GM20000 (cell line): ENCODE measurements at places on chromosomes 5 and 9.

DNA sequence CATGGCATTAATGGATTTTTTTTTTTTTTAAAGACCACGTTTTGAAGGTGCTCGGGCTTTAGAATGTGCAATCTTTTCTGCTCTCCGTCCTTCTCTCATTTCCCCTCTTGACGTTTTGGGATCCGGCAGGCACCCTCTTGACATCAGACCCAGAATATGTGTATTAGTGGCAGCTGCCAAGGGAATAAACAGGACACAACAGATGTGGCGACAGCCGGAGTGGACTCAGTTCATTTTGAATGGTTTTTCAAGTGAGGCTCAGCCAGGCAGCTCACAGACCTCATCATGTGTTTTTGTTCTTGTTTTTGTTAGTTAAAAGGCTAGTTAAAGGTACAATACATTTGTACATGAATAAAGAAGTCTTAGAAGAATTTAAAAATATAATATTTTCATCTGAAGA lies 365.0 kb upstream of the SEMA6A start:
- no peak for DNase-seq

DNA sequence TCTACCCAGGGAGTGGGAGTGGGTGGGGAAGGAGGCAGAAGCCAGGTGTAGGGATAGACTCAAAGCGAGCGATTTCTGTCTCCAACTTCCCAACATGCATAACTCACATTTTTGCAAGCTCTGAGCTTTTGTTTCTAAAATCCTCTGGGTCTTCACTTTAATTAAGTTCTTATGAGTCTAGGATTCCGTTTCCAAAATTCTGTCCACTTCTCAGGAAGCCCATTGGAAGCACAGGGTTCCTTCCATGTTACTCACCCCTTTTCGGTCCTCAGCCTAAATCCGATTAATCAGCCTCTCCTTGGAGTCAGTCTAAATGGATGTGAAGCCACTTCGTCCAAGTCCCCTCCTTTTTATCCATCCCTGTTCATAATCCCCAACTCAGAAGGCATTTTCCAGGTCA lies 1.4 kb downstream of the GPX3 start:
- DNase-seq, result no peak

GRCh38 chr5:758698-759053 lies 25.9 kb downstream of the ZDHHC11B start:
- DNase-seq, result no peak

GRCh38 chr5:68447136-68447929 lies 231.8 kb downstream of the PIK3R1 start:
- DNase-seq, result no peak

DNA sequence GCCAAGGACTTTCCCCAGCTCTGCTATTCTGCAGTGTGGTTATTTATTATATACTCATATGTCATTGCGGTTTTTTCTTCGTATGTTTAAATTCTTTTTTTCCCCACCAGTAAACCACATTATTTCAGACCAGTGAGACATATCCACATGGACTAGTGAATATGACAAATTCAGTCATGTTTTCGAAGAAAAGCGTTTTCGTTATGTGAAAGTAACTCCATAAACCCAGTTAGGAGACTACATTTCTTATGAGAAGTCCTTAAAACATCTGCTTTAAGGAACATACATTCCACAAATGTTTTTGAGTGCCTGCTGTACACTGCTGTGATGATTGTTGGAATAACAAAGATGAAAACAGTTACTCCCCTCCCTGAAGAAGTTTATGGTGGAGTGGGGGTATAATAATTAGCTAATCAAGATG lies 591.8 kb upstream of the CLINT1 start:
- DNase-seq, result no peak

DNA sequence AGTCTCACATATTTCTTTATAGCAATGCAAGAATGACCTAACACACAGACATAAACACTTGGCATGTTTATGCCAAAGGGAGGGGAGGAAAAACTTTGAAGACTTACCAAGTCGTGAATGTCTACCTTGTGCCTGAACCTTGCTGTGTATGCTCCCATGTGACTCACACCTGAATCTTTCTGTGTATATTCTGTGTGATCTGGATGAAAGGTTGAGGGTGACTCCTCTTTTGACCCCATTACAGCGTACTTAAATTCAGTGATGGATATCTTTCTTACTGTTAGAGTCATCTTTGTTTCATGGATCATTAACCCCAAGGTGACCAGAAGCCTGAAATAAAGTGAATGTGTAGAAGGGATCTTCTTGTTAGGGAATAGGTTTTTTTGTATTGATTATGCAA lies 52.9 kb upstream of the PTGER4 start:
- no peak for DNase-seq

DNA sequence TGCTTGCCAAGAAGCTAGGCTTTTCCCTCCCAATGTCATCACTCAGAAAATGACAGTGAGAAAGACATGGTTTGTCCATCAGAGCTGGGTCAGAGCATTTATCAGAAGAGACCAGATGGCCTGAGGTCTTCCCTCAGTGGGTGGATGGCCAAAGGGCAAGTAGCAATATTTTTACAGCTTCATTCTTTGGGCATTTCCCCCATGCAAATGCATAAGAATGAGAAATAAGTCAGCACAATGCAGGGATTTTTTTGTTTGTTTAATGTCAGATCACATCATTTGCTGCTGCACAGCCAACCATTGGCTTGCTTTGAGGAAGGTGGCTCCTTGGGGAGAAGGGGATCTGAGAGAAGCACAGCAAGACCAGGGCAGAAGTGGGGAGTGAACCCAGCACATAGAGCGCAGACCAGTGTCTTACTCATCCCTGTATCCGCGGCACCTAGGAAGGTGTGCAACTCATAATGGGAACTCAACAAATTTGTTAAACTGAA lies 209.6 kb downstream of the SEMA6A start:
- peak; percentile 63 for DNase-seq

DNA sequence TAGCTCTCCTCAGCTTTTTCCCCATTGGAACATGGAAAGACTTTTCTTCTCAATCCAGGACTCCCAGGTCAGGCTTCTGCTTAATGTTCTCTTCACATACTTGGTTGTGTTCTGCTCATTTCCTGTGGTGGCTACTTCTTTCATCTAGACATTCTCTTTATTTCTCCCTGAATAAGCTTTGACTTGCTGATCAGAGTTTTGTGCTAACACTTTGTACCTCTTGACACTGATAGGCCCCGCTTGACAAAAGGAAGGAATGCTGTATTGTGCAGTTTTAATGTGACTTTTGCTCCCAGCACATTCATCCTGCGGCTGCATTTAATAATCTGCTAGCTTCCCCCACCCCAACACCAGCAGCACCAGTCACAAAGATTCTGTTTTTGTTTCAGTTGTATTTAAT lies 90.9 kb upstream of the MINAR2 start:
- no peak for DNase-seq

- no peak for DNase-seq
Observed at GRCh38 chr5:143828710-143829109, 16.7 kb downstream of the HMHB1 start.

GRCh38 chr5:28576022-28576421 lies 1537.6 kb upstream of the CDH9 start:
- no peak for DNase-seq

DNA sequence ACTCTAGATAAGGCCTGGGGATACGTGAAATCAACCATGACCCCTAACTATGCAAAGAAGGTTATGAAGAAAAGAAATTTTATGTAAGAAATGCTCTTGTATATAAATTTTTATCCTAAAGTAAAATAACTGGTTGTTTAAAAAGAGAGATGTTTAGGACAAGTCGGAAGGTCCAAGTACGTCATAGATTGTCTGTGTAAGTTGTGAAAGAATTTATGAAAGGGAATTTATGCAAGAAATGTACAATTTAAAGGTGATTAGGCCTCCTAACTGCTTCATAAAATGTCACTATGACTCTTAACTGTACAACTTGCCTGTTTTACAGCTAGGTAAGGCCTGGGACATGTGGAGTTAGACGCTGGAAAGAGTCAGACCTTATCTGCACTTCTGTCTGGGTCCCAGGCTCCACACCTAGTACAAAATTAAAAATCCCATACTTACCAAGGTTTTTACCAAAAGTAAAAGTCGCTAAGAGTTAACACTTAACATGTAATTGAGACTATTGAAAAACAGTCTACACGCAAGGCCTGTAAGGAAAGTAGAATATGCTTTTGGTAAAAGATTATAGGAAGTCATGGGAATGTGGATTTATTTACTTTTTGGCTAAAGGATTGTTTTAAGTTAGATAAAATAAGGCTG lies 77.4 kb downstream of the KIAA0825 start:
- no peak for DNase-seq

- no peak for DNase-seq
Observed at GRCh38 chr5:170573660-170574059, 69.8 kb downstream of the KCNIP1 start.

- DNase-seq, result no peak
Observed at GRCh38 chr9:99416007-99416406, 193.9 kb downstream of the SEC61B start.

GRCh38 chr9:113368982-113369854 lies 7.6 kb downstream of the HDHD3 start:
- no peak for DNase-seq

GRCh38 chr5:166342402-166342801 lies 1949.0 kb upstream of the WWC1 start:
- no peak for DNase-seq

DNA sequence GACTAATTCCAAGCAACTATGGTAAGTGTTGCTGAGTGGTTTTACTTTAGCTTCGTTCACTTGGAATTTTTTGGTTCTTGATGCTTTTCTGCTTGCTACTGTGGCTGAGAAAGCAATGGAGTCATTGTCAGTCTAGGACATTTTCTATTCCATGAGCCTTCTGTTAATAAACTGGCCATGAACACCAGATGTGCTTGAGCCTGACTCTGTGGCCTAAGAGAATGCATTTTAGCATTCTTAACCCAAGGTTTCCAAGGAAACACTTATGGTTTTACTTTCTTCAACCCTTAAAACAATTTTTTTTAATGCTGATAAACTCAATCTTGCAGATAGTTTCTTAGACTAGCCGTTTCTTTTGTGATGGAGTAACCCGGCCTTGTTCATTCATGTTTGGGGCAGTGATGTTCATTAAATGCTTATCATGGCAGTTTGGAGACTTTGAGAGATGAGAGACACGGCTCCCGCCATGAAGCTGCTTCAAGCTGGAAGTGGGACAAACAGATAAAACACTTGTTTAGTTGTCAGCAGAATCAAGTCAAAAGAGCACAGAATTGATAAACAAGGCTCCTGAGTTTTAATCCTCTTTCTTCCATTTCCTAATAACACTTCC lies 42.4 kb downstream of the OSTF1 start:
- DNase-seq, result no peak

- DNase-seq, result no peak
Observed at GRCh38 chr5:22693121-22693520, 160.0 kb downstream of the CDH12 start.

GRCh38 chr5:73387601-73388305 lies 60.8 kb downstream of the FOXD1 start:
- peak; percentile 52 for DNase-seq

DNA sequence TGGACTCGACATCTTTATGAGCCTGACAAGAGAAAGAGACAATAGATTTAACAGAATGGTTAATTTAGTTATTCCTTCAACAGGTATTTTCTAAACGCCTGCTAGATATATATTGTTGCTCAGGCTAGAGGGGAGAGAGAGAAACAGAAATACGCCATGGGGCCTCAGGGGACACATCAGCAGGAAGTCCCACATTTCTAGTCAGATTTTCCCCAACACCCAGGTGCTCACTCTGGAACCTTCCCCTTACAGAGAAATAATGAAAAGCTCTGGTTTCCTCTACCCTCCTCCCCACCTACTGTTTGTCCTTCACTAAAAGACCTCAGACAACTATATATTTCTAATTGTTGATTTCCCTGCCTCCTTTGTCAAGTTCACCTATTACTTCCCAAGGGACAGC lies 130.3 kb upstream of the TBC1D2 start:
- DNase-seq, result no peak

DNA sequence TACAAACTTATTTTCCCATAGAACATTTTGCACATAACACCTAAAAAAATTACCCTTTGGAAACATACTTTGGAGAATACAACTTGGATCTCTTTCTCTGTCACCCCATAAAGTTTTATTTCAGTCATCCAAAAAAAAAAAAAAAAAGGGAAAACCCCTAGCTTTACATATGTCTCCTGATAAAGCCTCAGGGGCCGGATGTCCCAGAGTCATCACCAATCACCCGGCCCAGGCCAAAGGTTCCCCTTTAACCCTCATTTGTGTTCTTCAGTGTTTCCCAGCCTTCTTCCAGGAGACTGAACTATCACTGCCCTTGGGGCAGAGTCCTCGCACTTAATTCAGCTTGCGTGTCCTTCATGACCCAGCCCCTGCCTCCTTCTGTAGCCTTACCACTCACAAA lies 28.8 kb downstream of the ANXA6 start:
- DNase-seq, result peak; percentile 57

DNA sequence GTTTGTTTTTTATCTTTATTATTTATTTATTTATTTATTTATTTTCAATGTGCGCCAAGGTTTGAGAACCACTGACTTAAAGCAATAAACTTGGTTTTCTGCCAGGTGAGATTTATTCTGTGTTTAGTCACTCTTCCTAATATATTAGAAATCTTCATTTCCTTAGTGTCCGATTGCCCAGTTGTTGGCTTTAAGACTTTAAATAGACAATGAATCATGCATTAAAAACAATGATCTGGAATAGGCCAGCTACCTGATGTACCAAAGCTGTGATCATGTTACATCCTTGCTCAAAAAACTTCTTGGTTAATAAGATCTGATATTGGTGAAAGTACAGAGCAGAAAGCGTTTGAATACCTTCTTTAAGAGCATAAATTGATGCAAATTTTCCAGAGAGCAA lies 52.1 kb upstream of the ERBIN start:
- DNase-seq, result no peak

GRCh38 chr9:23492126-23493002 lies 333.7 kb downstream of the ELAVL2 start:
- DNase-seq, result peak; percentile 26

- DNase-seq, result no peak
Observed at GRCh38 chr5:157669701-157670097, 1.6 kb upstream of the C5orf52 start.

DNA sequence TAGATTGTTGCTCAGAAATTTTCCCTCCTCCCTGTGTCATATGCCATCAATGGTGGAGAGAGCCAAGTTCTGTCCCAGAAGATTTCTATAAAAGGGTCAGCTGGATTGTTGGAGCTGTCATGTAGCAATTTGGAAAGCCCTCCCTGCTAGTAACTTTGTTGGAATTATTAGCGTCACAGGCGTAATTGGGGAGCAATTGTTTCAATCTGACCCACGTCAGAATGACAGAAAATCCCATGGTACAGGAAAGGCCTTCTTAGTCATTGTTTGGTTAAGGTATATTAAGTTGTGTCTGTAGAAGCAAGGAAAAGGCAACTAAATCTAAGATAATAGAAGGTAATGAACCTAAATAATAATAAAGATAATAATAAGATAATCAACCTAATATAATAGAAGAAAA lies 148.4 kb downstream of the PLK2 start:
- no peak for DNase-seq

GRCh38 chr5:35026941-35027340 lies 20.8 kb downstream of the AGXT2 start:
- no peak for DNase-seq
